ENCODE measurements at places on chromosomes 11 and 22.

GRCh38 chr11:133947321-133947756, 9.4 kb downstream of the IGSF9B start:
- DNase-seq = peak; percentile 23

GRCh38 chr11:14543260-14543659, 23.1 kb upstream of the PSMA1 start:
- DNase-seq = no peak

- DNase-seq = no peak
Observed at GRCh38 chr11:60955571-60955970, 3.6 kb upstream of the SLC15A3 start.

GRCh38 chr22:25841775-25842174, 99.8 kb downstream of the MYO18B start:
- DNase-seq = no peak

GRCh38 chr22:35705141-35705540, 12.5 kb upstream of the APOL5 start:
- DNase-seq = no peak

DNA sequence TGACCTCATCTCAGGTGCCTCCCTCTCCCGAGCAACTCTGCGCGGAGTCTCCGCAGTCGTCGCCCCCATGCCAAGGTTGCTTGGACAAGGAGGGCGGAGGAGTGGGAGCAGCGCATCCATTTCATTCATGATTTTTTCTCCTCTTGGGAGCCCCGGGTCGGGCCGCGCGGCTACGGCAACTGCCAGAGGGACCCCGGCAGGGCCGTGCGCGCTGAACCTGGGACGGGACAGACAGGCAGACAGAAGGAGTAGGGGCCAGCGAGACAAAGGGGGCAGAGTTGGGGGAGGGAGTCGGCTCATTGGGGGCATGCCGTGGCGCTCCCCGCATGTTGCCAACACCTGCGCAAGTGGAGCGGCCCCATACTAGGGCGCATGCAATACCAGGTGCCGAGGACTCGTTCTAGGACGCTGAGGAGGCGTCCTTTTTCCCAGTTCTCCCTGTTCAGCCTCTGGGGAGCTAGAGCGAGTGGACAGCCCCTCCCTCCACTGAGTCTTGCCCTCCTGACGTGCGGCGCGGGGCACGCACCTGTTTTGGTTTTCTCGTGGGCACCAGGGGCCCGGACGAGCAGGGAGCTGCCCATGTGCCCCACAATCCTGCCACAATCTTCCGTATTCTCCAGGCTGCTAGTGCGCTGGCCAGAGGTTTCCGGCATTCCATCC, 501 bp upstream of the PTPN5 start:
- no peak for DNase-seq

GRCh38 chr11:117876059-117876340, 458 bp downstream of the FXYD6 start:
- no peak for DNase-seq

GRCh38 chr11:131511794-131512193, 141.4 kb downstream of the NTM start:
- no peak for DNase-seq

- no peak for DNase-seq
Observed at GRCh38 chr22:37275622-37276021, 6.7 kb upstream of the CYTH4 start.

DNA sequence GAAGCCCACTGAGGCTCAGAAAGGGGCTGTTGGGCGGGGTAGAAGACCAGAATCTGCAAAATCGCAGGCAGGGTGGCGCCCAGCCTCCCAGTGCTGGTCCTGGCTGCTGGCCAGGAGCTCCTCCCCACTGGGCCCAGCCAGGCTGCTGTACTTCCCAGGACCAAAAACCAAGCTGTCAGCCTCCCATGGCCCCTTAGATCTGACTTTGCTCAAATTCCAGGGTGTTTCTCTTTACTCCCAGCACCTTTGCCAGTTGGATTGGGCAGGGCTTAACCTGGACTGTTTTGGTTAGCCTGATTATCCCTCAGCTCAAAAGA, 44.2 kb upstream of the WEE1 start:
- no peak for DNase-seq

- no peak for DNase-seq
Observed at GRCh38 chr11:69095300-69095699, 46.6 kb downstream of the TPCN2 start.

DNA sequence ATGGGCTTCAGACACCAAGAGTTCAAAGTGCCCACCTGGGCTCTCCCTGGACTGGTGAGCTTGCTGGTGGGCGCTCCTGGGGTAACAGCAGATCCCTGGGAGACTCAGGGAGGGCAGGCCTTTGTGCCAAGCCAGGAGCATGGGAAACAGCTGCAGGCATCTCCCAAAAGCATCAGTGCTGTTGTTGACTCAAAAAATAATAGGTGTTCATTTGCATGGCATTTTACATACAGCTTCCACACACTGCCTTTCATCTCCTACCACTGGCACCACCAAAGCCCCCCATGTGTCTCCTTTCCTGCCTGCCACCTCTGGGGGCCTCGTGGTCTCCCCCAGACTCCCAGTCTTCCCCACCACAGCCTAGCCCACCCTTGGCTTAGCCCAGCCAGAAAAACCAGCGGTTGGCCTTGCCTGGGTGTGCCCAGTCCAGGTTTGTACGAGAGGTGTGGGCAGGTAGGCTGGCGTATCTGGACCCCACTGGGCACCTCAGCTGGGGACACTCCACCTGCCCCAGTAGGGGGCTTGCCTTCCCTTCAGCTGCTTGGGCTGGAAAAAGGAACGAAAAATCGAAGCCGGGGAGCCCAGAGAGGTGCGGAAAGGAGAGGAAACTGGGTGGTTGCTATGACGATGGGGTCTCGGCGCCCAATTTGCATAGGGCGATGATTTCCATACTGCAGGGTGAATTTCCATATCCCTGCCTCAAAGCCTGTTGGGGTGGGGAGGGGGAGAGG, 15.0 kb downstream of the POU2F3 start:
- DNase-seq = no peak

All from hippocampal formation (tissue), 2 donors.